Amniotic stem cell (primary cell): ENCODE measurements at places on chromosomes 16 and 17.

DNA sequence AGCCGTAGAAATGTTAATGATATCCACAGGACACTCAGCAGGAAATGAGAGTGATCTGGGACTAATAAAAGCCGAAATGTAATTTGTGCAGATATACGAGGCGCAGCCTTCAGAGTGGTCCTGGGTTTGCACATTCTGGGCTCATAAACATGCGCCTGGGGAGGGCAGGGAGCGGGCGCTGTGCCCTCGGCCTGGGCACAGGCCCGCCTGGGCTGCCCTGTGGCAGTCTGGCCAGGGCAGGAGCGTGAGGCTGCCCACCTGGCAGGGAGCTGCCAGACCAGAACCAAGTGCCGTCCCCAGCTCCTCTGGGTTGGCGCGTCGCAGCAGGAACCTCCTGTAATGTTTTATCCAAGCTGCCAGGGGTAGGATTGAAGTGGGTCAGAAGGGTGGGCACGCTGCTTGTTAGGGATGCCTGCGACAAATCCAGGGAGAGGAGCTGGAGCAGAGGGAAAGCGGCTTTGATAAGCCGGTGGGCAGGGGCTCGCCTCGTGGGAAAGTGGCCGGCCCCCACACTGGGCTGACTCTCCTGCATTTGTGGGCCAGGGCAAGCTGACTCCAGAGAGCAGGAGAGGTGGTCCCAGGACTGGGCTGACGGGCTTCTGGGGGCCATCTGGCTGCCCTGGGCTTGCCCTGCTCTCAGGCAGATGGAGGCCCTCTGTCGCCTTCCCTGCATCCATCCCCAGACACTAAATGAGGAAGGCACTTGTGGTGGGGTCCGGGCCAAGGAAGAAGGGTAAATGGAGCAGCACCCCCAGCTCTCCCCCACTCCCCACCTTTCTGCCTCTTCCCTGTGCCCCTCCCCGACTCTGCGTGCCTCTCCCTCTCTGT, 45.9 kb downstream of the SREBF1 start:
- no peak for DNase-seq

- DNase-seq: no peak
Measured at GRCh38 chr17:17414341-17414805, 62.4 kb upstream of the MED9 start.

DNA sequence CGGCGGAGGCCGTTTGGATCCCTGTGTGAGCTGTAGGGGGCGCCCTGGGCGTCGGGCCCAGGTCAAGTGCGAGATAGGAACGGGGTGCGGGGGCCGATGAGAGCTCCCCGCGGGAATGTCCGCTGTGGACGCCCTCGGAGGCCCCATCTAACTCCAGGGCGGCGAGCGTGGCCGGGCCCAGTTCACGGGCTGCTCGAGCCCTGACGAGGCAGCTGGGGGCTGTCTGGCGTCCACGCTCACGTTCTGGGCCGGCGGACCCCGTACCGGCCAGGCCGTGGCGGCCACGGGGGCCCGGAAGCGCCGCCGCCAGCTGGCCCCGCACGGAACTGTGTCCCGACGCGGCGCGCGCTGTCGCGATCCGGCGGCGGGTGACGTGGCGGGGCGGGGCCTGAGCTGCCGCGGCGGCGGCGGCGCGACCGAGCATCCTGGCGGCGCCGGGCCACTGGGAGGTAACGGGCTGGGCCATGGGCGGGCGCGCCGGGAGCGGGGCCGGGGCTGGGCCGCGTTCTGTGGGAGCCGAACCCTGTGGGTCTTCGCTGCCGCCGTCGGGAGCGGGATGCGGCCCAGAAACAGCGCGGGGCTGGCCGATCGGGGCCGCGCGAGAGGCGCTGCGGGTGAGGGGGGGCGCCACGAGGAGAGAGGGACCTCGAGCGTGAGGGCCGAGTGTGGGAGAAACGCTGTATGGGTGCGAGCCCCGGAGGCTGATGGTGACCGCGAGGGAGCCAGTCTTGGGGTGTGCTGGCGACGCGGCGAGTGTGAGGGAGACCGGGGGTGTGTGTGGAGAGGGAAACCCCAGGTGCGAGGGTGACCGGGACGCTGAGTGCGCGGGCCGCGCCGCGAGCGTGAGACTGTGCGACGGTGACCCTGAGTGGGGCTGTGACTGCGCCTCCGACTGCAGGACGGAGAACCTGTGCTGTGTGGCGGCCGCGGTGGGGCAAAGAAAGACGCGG, at the start of gene SLC7A6:
TSS of gene SLC7A6 (plus strand) at position 399 of the 950 bp plus-strand sequence. CDS start 10,201 bp downstream, outside the sequence.
- peak; percentile 63 for DNase-seq

DNA sequence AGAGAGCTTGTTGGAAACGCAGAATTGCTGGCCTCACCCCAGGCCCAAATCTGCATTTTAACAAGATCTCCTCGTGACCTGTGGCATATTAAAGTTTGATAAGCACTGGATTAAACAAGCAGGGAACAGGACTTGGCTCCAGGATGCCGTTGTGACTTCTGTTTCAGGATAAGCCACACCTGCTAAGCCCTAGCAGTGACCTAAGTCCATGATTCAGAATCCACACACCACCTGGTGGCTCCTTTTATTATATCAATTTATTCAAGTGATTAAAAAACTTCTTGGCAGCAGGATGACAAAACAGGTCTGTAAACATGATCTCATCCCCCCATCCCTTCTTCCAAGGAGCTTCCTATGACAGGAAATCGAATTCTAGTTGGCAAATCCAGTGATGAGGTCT, 9.1 kb downstream of the NAGPA start:
- DNase-seq: no peak

DNA sequence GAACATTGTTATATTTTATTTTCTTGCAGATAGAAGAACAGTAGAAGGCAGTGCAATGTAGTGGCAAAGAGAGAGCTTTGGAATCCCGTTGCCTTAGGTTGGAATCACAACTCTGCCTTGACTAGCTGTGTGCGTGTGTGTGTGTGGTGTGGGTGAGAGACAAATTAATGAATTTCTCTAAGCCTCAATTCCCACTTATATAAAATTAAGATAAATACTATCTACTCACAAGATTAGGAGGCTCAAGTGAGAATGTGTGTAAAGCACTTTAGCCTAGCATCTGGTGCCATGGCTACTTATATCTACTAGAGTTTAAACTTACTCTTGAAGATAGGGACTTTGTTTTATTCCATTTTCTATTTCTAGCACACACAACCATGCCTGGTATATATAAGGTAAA, 12.8 kb downstream of the CPD start:
- no peak for DNase-seq

- no peak for DNase-seq
Measured at GRCh38 chr17:76911299-76912017, 43.3 kb downstream of the MGAT5B start.

GRCh38 chr17:11506635-11507034, 91.6 kb upstream of the DNAH9 start:
- no peak for DNase-seq

GRCh38 chr16:65756163-65756562, 610.3 kb upstream of the CDH5 start:
- no peak for DNase-seq

GRCh38 chr17:16379654-16380053, 1.2 kb upstream of the UBB start:
- no peak for DNase-seq

DNA sequence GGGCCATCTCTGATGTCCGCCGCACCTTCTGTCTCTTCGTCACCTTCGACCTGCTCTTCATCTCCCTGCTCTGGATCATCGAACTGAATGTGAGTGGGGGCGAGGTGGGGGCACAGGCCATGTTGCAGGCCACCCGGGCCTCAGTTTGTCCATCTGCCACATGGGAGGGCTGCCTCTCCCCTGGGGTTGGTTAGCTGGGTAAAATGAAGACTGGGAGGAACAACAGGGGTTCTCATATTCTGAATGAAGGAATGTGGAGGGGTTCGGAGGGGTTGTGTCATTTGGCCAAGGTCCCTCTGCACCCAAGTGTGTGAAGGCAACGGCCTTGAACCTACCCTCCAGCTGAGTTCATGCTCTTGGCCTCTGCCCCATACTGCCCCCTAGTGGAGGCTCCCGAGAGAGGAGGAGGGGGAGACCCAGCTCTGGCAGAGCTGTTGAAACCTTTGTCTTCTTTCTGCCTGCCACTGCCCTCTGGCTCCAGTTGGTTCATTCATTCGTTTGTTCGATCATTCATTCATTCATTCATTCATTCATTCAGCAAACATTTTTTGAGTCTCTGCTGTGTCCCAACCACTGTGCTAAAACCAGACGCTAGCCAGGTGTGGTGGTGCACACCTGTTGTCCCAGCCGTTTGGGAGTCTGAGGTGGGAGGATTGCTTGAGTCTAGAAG, 11.4 kb upstream of the TCAP start:
- DNase-seq: no peak

- no peak for DNase-seq
Measured at GRCh38 chr17:81722184-81723120, 10.4 kb downstream of the SLC25A10 start.

DNA sequence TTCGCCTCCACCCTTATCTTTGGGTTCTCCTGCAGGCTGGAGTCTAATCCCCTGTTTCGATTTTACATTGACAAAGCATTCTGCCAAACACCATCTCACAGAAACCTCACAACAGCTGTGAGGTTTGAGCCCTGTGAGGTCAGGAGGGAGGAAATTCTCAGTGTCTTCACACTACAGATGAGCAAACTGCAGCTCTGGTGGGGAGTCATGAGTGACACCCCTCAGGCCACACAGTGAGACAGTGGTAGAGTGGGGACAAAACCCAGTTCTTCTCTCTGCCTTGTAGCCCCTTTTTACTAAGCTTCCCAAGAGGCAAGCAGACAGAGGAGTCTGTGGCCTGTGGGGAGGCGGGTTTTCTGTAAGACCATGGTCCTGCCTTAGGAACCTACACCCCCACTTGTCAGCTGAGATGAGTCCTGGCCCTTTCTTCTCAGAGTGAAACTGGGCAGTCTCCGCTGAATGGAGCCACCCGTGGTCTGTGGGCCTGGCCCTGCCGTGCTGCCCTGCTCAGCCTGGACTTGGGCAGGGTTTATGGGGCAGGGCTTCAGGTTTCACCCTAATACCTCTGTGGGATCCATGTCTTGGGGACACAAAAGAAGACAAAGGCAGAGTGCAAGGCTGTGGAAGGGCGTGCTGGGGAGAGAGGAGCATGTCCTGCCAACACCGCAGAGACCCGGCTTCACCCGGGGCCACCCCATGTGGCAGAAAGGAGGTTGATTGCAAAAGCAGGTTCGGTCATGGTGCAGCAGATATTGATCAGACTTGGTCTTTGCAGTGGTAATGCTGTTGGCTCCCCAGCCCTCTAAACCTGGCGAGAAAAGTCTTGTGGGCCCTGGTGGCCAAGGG, 59.0 kb downstream of the ABR start:
- DNase-seq: no peak

DNA sequence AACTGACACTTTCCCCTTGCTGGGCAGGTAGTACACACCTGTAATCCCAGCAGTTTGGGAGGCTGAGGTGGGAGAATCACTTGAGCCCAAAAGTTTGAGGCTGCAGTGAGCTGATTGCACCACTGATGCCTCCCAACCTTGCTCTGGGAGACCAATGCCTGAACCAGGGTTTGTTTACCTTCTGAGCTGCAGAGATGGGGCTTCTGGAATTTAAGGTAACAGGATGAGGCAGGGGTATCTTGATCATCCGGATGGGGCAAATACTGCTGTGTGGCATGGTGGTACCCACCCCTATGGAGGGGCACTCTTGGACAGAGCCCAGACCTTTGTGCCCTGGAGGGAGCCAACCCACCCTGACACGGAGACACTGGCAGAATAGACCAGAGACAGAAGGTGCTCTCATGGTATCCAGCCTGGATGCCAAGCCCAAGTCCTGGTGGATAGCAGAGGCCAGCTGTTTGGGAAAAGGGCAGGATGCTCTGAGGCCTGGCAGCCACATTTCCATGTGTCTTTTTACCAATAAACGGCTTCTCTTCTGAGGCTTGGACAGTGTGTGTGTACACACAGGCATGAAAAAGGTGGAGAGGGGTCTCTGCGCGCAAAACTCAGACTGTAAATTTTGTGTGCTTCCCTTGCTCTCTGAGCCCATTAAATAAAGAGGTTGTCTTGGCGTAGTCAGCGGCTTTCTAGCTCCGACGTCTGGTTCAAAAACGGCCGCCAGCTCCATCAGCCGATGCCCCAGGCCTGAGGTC, 4.4 kb downstream of the ZNF48 start:
- DNase-seq: no peak

DNA sequence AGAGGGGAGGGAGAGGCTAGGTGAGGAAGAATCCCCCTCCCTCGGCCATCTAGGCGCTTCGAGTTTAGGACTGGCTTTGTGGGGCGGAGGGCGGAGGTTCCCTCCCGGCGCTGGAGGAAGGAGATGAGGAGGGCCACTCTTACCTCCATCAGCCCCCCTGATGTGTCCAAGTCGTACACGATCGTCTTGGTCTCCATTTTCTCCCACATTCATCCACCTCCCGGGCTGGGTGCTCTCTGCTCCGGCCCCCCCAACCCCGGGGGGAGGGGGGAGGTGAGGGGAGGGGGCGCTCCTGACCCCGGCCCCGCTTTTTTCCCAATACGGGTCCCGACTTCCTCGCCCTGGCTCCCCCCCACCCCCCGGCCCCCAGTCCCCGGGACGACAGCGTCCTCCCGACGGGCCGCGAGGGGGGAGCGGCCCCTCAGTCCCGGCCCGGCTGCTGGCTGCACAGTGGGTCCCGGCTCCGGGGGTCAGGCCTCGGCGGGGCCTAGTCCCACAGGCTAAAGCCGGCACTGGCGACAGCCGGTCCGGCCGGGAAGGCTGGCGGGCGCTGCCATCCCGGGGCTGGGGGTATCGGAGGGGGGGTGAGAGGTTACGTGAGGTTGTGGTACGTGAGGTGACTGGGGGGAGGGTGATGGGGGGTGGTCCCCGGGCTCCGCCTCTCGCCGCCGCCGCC, 428 bp downstream of the PHF12 start:
- no peak for DNase-seq

DNA sequence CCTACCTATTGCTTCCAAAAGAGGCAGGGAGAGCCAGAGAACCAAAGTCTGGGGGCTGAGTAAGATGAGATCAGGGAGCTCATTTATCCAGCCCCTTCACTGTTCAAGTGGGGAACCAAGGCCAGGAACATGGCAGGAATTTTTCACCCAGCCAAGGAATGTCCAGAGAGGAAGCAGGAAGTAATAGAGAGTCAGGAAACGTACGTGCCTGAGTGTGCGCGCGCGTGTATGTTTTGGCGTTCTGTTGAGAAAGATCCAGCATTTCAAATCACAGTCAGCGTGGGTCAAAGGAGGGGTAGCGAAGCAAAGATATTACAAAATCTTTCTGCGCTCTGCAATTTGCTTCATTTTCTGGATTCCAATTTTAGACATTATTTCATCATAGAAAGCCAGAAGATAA, 41.9 kb upstream of the WSCD1 start:
- no peak for DNase-seq

DNA sequence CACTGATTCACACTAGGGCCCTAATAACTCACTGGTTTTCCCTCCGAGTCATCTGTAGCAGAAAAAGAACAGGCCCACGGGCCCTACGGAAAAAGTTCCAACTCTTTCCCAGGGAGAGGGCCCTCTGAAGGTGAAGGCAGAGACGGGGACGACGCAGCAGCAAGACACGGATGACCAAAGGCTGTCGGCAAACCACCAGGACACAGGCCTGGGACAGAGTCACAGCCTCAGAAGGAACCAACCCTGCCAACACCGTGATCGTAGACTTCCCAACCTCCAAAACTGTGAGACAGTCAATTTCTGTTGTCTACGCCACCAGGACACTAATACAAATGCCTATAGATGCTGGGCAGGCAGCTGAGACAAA, 5.2 kb upstream of the SPHK1 start:
- DNase-seq: no peak
